Activated CD8-positive, alpha-beta memory T cell treated with anti-CD3 and anti-CD28 coated beads, Interleukin-2, amount 50 U/mL, for 48 hours (primary cell): ENCODE measurements at places on chromosomes 5 and 9.
A peak's percentile ranks its signal among the peaks of the same experiment; 100 is the strongest.

GRCh38 chr5:97181856-97182545, 1.0 kb downstream of the RIOK2 start:
- DNase-seq: no peak

- no peak for DNase-seq
Measured at GRCh38 chr5:119136666-119137318, 65.9 kb downstream of the DMXL1 start.

DNA sequence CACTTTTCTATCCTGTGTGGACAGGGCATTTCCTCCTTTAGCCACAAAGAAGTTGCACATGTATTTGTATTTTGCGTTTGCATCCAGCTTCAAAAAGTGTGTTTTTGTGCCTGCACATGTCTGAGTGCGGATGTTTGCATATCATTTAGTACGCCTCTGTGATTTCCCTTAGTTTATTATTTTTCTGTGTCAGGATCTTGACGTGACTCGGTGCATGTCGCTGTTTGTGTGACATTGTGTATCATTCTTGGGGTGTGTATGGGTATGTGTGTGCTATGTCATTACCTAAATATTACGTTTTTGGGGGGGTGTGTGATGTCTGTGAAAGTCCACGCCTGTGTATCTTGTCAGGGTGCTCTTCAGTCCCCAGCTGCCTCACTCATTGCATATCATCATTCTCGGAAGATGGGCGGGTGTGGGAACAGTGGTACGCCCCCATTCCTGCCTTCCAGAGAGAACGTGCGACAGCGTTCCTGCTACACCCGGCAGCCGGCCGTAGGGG, 416 bp upstream of the PAIP2 start:
- DNase-seq: no peak

- DNase-seq: no peak
Measured at GRCh38 chr5:108818613-108819272, 71.0 kb downstream of the FER start.

GRCh38 chr5:115961381-115962238, 665 bp upstream of the LVRN start:
- peak; percentile 50 for DNase-seq

DNA sequence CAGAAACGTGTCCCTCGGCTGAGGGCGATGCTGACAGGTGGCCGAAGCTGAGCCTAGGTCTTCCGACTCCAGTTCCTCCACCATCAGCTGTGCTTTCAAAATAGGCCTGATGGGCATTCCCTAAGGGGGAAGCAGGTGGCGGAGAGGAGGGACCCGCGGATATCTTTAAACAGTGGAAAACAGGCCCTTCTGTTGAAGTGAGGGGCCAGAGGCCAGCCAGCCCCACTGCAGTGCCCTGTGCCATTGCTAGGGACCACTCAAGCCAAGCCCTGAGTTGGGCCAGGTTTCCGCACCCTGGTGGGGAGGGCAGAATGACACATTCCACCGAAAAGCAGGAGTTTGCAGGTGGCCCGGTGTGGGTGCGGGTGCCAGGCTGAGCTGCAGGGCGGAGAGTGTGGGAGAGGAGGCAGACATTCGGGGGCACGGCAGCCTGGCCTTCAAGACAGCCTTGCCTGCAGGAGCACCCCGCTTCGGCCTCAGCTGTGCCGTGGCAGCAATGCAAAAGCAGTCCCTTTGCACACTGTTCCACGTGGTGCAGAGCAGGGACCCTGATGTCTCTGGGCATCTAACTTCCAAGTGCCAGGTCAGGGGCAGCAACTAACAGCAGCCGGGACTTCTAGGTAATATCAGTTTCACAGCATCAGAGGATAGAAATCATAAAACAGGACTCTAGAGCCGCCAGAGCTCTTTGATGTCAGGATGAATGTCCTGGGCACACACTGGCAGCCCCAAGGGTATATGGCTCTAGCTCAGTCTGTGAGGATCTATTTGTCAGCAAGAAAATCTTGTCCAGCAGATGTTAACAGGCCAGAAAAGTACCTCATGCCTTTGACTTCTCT, 17.2 kb downstream of the HNRNPH1 start:
- no peak for DNase-seq

- DNase-seq: no peak
Measured at GRCh38 chr5:145157841-145158240, 677.3 kb downstream of the PRELID2 start.

DNA sequence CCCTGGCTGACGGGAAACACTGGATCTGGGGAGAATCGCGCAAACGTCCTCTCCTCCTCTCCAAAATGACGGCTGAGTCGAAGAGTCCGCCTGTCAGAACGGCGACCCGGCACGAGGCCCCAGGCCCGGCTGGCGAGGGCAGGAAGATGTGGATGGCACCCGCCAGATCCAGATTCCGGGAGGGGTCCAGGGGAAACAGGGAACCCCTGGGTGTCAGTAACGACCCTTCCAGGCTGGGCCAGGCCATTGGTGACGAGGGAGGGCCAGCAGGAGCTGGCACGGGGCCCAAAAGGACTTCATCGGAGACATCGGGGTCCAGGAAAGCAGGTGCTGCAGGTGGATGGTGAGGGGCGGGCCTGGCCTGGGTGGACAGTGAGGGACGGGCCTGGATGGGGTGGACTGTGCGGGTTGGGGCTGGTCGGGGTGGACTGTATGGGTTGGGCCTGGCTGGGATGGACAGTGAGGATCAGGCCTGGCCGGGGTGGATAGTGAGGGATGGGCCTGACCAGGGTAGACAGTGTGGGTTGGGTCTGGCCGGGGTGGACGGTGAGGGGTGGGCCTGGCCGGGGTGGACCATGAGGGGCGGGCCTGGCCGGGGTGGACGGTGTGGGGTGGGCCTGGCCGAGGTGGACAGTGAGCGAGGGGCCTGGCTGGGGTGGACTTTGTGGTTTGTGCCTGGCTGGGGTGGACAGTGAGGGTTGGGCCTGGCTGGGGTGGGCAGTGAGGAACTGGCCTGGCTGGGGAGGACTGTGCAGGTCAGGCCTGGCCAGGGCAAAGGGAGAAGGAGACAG, 14.0 kb downstream of the SLC6A3 start:
- DNase-seq: no peak

DNA sequence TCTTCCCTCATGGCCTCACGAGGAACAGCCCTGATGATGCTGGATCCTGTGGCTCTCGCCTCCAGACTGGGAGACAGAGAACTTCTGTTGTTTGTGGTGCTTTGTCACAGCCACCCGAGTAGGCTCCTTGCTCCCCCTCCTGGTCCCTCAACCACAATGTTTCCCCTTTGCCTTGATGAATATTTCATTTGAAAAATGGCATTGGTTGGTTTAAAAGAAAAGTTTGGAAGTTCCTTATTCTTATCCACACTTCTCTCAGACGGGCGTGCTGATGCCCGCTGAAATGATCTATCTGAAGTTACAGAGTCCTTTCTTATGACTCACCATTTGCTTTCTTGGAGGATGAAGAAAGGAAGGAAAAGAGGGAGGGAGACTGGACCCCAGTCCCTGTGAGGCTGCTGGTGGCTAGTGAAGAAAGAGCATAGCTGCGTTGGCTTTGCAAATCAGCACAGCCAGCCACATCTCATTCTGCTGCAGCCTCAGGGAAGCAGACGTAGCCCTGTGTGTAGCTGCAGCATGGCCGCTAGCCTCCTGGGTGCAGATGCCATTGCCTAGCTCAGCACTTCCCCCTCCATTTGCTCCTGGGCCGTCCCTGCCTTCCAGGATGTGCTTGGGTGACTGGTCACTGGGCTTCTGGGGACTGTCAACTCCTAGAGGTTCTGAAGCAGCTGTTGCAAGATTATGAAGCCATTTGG, 185.9 kb downstream of the ERCC6L2 start:
- peak; percentile 60 for DNase-seq

DNA sequence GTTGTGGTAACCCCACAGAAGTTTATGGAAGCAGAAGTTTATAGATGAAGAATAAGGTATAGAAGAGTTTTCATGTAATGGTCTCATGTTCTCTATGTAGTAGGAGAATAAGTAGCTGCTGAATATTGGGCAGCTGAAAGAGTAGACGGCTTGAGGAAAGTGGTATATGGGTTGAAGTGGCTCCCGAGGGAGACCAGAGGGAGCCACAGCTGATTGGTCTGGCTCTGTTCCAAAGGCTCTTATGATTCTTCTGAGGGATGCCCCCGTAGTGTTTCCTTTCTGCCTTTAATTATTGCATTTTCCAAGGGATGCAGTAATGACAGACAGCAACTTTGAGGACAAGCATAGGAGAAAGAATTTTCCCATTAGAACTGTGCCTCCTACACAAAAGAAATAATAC, 30.1 kb upstream of the TENT2 start:
- no peak for DNase-seq

DNA sequence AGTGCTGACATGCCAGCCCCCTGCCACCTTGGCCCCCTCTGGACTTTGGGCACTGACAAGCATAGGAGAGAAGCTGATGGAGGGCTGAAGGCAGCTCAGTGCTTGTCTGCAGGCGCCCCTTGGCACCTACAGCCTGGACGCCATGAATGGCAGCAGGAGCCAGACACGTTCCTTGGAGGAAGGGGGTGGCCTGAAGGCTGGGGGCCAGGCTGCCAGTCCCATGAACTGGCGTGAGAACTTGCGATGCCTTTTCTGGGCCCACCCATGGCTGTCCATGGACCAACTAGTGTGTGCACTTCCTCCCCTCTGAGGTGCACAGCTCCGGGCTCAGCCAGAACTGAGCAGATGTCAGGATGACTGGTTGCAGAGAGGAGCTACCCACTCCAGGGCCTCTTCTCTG, 99.0 kb upstream of the RANBP6 start:
- no peak for DNase-seq

GRCh38 chr9:69045821-69046220, 10.3 kb downstream of the FXN start:
- DNase-seq: no peak

- DNase-seq: no peak
Measured at GRCh38 chr5:157598350-157598936, 22.9 kb upstream of the ADAM19 start.

DNA sequence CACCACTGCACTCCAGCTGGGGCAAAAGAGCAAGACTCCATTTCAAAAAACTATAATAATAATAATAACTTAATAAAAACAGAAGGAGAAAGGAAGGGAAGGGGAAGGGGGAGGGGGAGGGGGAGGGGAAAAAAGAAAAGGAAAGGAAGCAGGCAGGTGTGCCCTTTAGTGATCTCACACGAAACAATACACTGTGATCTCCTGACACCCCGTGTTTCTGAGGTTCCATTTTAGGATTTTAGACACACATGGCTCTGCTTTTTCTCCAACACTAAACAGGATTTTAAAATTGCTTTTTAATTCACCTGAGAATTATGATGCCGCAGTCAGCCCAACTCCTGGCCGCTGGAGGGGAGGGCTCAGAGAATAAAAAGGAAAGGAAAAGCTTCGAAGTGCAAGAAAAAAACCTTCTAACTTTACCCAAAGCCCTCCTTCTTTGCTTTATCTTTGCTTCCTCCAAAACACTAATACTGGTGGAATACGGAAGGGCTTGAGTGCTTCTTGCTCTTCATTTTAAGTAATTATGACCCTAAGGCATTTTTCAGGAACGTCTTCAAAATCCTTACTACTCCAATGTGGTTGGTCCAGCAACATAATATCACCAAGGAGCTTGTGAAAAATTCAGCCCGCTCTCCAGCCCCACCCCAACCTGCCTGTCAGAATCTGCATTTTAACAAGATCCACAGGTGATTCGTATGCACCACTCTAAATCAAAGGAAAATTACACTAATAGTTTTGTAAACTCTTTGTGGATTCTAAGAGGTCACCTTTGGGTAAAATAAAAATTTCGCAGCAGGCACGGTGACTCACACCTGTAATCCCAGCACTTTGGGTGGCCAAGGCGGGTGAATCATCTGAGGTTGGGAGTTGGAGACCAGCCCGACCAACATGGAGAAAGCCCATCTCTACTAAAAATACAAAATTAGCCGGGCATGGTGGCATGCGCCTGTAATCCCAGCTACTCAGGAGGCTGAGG, 66.0 kb downstream of the MYO10 start:
- no peak for DNase-seq
